ENCODE measurements at places on chromosomes 6 and 20.

DNA sequence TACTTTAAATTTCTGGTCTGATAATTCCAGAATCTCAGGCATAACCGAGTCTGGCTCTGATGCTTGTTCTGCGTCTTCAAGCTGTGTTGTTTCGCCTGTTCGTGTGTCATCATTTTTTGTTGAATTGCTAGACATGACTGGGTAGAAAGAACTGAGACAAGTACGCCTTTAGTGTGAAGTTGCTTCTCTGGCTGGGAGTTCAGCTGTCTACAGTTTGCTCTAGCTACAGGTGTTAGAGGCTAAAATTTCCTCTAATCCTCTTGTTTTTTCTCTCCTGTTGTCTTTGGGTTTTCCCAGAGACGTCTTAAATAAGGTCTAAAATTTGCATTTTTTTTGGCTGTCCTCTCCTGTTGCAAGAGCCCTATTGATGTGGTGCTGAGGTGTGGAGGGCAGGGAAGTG, 100.3 kb downstream of the FAM50B start:
- DNase-seq: no peak

DNA sequence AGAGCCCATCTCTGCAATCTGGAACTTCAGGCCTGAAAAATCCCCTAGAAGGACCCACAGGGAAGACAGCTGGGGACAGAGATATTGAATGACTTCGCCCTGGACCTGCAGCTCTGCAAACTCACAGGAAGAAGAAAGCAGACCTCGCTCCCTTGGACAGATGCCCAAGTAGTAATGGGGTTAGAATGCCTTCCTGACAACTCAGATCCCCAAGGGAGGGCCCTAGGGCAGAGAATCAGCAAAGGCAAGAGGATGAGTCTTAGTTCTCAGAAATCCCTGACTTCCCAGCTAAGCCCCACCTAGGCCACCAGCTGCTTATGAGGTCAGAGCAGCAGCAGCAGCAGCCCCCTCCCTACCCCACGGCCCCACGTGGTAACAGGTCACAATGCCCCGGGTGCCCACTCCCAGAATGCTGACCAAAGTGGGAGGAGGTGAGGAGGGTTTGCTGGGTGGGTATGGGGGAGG, at the start of gene C20orf141:
Gene C20orf141, plus strand, starts transcription at position 401 of the 465 bp plus-strand sequence. CDS start 198 bp downstream, outside the sequence.
- no peak for DNase-seq

DNA sequence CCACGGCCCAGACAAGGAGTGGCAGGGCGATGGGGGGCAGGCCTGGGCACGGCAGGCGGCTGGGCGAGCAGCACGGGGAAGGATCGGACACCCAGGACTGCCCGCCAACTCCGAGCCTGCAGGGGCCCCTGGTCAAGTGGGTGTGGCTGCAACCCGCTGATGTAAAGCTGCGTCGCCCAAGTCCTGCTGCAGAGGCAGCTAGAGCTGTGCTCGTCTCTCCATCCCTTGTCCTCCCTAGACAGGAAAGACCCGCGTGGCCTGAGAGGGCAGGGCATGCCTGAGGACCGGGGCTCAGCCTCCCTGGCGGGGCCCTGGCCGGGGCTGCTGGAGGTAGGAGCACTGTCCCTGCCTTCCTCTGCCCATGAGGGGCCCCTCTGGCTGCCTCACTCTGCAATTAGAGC, 281.2 kb downstream of the CDH4 start:
- no peak for DNase-seq

DNA sequence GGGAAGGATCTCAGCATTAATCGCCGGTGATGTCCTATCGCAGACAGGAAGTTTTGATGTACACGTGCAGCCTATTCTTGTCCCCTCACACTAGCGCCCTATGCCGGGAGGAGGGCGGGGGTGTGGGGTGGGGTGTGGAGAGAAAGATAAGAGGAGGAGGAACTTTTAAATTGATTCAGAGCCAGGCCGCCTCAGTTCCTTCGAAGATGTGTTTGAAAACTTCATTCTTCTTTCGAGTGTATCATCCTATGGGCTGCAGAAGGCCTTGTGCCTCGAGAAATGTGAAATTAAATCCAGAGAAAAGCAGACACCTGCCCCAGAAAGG, 2.5 kb upstream of the POU3F2 start:
- no peak for DNase-seq

- DNase-seq: peak; percentile 57
Measured at GRCh38 chr20:60053818-60054190, 95.6 kb downstream of the CDH26 start.

All from NCI-H510A treated with DMSO at 0.1 percent for 48 hours (cell line).